Posterior vena cava (tissue), 2 donors: ENCODE measurements at places on chromosomes 5 and 9. TPM values are rescaled to one million over a fixed set of nuclear protein-coding genes. Genes with fewer than 3 reads are reported as not detected.

DNA sequence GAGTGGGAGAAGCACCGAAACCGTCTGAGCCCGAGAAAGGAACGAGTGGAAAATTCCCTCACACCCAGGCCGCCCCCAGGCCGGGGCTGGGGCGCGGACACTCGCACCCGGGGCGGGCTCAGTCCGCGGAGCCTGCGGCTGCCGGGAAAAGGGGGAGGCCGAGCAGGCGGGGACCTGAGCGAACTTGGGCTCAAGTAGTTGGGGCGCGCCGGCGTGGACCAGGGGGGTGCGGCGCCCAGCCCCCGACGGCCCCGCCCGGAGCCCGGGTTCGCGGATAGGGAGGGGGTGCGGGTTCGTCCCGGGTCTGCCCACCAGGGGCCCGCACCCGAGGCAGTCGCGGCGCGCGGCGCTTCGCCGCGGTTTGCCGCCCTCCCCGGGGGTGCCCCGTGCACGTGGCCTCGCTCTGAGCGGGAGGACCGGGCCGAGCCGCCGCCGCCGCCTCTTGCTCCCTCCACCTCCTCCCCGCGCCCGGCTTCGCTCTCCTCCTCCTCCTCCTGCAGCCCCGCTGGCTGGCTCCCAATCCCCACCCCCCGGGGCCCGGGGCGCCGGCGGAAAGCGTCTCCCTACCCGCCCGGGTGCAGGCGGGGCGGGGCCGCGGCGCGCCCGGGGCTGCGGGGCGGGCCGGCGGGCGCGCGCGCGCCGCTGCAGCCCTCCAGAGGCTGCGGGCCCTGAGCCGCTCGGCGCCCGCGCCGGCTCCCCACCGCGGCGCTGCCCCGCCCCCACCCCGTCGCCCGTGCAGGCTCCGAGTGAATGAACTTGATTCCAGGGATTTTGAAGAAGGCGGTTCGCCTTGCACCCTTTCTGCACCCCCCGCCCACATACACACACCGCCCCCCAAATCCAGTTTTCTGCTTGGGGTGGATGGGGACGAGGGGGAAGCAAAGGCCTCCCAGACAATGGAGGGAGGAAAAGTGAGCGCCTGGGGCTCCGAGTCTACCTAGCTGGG is 1.3 kb upstream of the NFIB start:
- peak; percentile 97 for DNase-seq

DNA sequence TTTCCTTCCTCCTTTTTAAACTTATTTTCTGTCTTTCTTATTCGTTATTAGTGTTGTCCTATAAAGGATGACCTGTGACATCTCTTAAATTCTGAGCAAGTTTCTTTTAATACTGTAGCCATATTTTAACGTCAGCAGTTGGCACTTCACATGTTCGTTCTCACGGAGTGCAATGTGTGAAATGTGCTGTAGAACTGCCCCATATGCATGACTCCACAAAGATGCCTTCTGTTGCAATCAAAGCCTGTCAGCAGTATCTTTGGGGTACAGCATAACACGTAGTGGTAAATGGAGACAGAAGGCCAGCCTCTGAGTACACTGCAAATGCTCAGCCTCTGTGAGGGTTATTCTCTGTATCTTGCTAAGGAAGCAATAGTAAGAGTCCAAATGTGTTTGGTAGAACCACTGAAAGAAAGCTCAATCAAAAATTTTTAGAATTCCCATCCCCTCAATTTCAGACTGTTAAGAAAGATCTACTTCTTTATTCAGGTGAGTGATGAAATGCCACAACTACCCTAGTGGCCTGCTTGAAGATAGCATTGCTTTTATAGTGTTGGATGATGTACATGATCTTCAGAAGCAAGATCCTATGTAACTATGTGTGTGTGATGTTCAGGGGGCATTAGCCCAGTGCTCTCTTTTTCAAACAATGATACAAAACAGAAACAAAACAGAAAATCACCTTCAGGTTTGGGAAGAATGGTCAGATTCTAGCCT is 277.7 kb downstream of the TMEM167A start:
- DNase-seq, result no peak

- DNase-seq, result peak; percentile 80
Measured at GRCh38 chr9:35696520-35697215, 6.9 kb upstream of the TPM2 start.

- DNase-seq, result no peak
Measured at GRCh38 chr9:130667120-130667435, 2.7 kb downstream of the PRDM12 start.

DNA sequence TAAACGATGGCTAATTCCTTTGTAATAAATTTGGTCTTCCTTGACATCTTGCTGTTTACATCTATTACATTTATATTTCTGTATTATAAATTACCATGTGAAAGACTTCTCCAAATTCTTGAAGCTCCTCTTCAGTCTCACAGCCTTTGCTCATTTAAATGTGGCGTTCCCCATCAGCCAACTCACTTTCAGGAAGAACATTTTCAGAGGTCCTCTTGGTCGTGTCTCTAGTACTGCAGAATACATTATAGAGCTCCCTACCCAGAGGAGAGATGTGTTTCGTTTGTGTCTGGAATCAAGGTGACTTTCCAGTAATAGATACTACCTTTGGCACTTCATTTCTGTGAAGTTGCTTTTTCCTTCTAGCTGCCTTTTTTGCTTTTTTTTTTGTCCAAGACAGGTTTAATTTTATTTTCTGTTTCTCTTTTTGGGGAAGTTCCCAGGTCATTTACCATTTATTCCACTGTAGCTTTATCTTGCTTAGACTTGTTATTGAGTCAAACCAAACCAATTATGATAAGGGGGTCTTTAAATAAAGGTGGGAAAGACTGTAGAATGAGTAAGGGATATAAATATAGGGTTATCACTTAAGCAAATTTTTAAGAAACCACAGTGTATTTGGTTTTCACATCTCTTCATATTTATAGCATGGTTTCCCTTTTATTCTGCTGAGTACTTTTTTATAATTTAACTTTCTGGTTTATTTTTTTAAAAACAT is 12.8 kb downstream of the UBE2B start:
- DNase-seq, result no peak

DNA sequence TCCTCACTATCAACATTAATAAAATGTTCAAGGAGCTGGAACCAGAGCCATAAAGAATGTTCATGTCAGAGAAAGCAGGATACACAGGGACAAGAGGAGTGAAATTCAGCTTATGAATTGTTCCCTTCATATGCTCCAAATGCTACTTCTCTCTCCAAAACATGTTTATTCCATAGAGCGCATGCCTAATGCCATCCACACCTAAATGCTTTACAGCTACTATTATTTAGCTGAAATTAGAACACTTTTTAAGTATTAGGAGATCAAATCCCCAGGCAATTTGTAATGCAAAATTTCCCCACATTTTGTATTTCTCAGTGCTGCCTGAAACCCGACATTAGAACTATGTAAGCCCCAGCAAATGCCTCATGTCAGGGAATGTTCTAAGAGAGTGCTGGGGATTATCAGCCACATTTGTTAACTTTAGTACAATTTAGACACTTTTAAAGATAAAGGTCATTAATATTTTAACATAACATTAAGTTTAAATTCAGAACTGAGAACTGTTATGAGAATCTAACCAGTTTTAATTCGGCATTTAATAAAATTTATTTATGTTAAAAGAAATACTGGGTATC is 75.5 kb downstream of the PPP2R2B start:
- no peak for DNase-seq

Gene RGS7BP
- total RNA-seq, result 11.7 TPM

Gene GTF3C4
- 9.1 TPM for total RNA-seq

Gene CRHBP
- 0.83 TPM for total RNA-seq

Gene PFN3
- total RNA-seq, result not detected
